ENCODE measurements at places on chromosomes 6 and 20. TPM values are rescaled to one million over a fixed set of nuclear protein-coding genes. Genes with fewer than 3 reads are reported as not detected.

DNA sequence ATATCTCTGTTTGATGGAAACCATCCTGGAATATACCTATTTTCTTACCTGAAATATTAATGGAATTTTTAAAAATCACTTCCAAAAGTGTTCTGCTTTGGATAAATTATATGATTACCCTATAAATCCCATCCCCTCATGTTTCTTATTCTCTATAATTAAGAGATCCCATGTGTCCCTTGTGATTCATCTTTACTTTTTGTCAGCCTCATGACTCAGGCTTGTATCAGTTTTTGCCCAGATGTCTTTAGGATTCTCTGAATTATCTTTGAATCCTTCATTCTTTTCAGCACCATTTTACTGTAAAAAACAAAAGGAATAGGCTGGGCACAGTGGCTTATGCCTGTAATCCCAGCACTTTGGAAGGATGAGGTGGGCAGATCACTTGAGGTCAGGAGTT, 804.5 kb upstream of the CITED2 start:
- DNase-seq = no peak

DNA sequence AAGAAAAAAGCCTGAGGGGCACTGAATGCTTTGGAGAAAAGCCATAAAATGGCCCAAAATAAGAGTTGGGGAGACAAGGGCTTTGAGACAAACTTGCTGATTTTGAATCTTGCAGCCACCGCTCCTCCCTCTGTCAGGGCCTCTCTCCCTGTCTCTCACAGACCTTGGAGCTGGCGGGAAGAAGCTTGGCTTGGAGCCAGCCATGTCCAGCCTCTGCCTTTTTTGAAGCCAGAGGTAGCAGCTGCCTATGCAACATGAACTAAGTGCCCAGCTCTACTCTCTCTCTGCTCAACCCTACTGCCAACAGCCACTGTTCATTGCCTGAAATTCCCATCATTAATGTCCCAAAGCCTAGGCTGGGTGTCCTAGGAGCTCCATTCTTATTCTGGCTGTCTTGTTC, 63.7 kb upstream of the CTNNBL1 start:
- DNase-seq = no peak

- DNase-seq = no peak
These were observed 8.3 kb upstream of the CEP85L start for GRCh38 chr6:118659513-118660217.

C20orf202 gene
- total RNA-seq = not detected

- DNase-seq = peak; percentile 39
These were observed 49.9 kb downstream of the PPP1R16B start for GRCh38 chr20:38855356-38855755.

LINC00237 gene
- not detected for total RNA-seq

CD93 gene
- total RNA-seq = 441 TPM

MARCKS gene
- 333 TPM for total RNA-seq

DNA sequence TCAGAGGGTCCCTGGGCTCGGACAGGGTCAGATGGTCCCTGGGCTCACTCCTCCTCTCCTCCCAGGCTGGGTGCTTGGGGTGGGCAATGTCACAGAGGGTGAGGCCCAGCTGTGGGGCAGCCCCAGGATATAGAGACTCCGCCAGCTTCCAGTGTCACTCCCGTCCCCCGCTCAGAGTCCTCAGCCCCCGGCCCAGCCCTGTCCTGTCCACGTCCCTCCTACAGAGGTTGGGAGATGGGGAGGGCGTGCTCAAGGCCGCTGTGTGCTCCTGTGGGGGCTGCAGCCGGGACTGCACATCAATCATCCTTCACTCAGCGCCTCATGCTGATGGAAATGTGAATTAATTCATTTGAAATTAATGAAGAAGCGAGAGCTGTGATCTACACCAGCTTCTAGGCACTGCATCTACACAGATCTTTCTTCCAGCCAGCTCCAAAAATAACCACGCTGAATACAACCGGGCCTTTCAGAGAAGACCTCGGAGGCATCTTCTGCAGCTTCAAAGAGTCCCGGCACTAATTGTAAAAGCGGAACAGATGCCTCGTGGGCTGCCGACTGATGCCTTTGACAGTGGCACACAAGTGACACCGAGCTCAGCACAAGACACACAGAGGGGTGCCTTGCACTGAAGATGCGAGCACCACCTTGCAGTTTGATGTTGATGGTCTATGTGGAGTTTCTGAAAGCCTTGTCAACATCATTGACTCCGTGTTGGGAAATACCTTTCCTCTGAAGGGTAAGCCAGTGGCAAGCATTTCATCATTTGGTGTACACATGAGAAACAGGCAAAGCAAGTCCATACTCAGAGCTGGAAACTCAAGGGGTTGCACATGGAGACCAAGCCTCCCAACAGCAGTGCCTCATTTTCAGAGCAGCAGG, 39.3 kb downstream of the DACT2 start:
- DNase-seq = no peak

DNA sequence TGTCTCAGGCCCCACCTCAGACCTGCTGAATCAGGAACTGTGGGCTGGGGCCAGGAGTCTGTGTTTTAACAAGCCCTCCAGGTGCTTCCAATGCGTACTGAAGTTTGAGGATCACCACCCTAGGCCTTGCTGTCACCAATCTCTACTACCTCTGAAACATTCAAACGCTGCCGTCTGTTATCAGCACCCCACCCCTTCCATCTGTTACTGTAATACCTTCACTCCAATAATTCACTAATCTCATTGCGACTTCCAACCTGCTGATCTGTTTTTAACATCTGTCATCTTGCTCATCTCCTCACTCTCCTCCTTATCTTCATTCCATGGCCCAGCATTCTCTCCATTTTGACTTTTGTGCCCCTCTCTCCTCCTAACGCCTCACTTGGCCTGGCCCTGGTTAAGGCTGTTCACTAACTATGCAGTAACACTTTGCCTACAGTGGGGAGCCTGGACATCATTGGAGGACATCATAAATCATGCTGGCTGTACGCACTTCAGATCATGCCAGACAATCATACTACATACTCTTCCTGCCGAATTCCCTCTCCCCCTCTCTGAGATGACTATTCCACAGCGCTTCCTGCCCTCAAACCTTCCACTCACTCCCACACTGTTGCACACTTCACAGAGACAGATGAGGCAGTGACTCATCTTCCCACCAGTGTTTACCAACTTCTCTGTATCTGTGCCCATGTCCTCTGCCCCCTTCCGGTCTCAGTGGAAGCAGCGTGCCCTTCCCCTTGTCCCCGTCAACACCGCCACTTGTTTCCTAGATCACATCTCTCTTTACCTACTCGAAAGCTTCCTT, 3.0 kb upstream of the GUCA1B start:
- DNase-seq = peak; percentile 62

CALHM4 gene
- total RNA-seq = not detected
